ENCODE measurements at places on chromosomes 11 and 22. TPM values are rescaled to one million over a fixed set of nuclear protein-coding genes. Genes with fewer than 3 reads are reported as not detected.

The TRMT2A gene
- 93.3 TPM for total RNA-seq

The CECR2 gene
- total RNA-seq, result 0.11 TPM

The LPXN gene
- 137 TPM for total RNA-seq

The GVQW3 gene
- total RNA-seq, result 5.7 TPM

The CCDC87 gene
- total RNA-seq, result 0.07 TPM

The ANKK1 gene
- 0.14 TPM for total RNA-seq

All from T-helper 2 cell treated with Interferon-gamma antibody and Interleukin-4, amounts not matched to agents 100 ng/mL and 5 ng/mL, for 36 hours (primary cell).